Activated CD4-positive, alpha-beta T cell treated with anti-CD3 and anti-CD28 coated beads, Interleukin-2, amount 50 U/mL, for 48 hours (primary cell): ENCODE measurements at places on chromosomes 12 and 14.

- DNase-seq = no peak
Observed at GRCh38 chr12:58925111-58925611, 4.9 kb upstream of the LRIG3 start.

GRCh38 chr12:132151145-132151765 lies 7.0 kb downstream of the NOC4L start:
- no peak for DNase-seq

- no peak for DNase-seq
Observed at GRCh38 chr12:132422381-132423043, 67.4 kb upstream of the FBRSL1 start.

- DNase-seq = no peak
Observed at GRCh38 chr14:71985538-71986189, 53.4 kb downstream of the RGS6 start.

GRCh38 chr14:80930095-80930494 lies 11.4 kb downstream of the CEP128 start:
- no peak for DNase-seq

- DNase-seq = no peak
Observed at GRCh38 chr14:21711360-21711961, 37.8 kb upstream of the OR4E1 start.

DNA sequence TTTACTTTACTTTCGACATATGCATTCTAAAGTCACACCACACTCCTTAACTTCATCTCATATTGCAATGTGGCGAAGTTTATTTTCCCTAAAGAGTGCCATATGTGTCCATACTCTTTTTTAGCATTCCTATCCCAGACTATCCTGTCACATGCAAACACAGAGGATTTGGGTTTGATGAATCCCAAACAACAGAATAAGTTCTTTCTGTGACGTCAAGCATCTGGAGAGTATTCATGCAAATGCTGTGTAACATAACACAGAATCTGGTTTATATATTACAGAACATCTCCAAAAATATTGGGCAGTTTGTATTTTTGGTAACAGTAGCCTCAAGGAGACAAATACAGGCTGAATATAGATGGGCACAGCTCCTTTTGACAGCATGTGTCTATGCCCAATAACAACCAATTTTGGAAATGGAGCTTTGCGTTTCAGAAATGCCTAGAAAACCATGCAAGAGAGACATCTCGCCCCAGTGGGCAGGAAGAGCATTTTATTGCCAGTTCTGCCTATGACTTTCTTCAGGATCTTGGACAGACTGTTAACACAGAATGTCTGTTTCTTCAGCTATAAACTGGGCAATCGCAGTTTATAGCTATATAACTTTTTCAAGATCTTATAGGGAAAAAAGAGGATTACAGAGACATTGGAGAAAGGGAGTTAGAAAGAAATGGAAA lies 190.8 kb downstream of the ADAMTS20 start:
- no peak for DNase-seq

DNA sequence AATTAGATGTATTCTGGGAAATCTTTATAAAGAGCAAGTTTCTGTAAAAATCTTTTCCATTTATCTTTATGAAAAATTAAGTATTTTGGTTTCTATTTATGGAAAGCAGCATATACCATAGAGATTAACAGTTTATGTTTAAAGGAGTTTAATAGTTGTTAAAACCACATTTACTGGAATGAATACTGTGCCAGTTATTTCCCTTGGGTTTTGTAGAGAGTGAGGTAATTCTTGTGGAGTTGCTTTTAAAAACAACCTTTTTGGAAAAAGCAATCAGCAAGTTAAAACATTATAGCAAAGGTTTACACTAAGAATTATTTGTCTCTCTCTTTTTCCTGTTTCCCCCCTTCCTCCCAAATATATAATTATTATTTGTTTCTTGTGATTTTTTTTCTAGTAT lies 34.9 kb downstream of the AEBP2 start:
- no peak for DNase-seq

DNA sequence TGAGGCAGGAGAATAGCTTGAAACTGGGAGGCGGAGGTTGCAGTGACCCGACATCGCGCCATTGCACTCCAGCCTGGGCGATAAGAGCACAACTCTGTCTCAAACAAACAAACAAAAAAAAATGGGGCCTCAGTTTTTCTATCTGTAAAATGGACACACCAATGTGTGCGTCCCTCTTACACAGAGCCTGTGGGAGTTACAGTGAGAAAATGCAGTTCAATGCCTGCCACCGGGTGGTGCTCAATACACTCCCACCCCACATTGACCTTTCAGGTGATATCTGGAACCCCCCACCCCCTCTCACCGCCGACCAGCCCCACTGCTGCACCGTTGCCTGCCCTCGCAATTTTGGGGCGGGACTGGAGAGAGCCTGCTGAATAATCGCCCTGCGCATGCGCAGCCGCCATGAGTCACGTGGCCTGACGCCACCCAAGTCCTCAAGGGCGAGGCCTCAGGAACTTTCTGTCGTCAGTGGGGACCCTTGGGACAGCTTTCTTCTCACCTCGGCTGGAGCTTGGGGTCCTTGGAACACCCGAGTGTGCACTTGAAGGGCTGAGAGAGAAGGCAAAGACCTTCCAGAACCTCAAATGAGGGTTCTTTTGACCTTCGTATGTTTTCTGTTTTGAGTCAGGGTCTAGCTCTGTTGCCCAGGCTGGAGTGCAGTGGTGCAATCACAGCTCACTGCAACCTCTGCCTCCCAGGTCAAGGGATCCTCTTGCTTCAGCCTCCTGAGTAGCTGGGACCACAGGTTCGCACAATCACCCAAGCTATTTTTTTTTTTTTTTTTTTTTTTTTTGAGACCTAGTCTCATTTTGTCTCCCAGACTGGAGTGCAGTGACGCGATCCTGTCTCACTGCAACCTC lies 14.6 kb upstream of the CABP1 start:
- peak; percentile 6 for DNase-seq
